ENCODE measurements at places on chromosomes 2 and 18.

- no peak for DNase-seq
These were observed 45.1 kb downstream of the RPL31 start for GRCh38 chr2:101047075-101047766.

DNA sequence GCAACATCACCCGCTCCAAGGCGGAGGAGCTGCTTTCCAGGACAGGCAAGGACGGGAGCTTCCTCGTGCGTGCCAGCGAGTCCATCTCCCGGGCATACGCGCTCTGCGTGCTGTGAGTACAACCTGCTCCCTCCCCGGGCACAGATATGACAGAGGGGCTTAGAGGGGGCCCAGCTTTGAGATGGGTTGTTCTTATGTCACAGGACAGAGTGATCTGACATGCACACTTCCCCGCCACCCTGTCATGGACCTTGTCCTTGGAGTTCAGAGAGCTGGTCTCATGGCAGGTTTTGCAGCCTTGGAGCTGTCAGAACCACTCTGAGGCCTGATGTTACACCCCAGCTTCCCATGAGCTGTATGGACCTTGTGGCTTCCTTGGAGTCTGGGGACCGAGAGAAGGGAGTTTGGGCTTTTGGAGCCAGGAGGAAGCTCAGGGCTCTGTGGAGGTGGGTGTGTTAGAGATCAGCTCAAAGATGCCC is 398 bp downstream of the INPP5D start:
- DNase-seq = no peak

DNA sequence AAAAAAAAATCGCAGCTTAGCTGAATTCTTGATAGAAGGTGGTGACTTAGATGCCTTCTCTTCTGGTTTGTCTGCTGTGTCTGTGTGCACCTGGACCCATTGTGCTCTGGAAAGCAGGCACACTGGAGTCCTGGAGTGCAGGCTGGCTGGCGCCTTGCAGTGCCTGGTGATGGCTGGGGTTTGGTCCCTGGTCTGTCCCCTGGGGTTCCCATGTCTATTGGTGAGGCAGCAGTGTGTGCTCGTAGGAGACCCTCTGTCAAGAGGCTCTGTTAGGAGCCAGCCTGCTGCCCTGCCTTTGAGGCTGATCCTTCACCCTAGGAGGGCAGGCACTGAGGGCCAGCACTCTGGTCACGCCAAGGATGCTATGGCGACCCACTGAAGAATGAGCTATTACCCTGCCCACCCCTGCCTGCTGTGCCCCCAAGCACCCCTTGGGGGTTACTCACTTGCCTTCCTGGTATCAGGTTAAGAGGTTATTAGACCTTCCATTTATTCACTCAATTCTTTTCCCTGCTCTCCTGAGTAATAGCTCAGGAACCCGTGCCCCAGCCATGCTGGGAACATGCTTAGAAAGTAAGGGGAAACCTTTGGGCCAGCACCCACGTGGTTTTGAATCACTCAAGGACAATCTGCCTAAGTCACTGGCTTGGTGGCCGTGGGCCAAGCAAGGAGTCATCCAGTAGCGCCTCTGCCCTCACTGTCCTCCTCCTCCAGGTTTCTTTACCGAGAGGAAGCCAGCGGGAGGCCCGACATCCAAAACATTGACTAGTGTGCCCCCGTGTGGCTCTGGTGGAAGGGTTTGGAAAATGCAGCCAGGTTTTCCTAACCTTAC is 284.5 kb downstream of the PRKCE start:
- DNase-seq = no peak

GRCh38 chr2:1743396-1744150 is 742 bp downstream of the PXDN start:
- no peak for DNase-seq

- DNase-seq = no peak
These were observed 4.2 kb downstream of the PXDN start for GRCh38 chr2:1739961-1740715.

DNA sequence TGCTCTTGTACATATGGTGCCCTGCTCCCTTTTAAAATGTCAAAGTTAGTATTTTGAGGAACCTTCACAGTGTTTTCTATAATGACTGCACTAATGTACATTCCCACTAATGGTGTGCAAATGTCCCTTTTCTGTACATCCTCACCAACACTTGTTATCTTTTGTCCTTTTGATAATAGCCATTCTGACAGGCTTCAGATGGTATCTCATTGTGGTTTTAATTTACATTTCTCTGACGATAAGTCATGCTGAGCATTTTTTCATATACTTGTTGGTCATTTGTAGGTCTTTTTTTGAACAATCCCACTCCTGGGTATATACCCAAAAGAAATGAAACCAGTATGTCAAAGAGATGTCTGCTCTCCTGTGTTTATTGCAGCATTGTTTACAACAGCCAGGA is 268.3 kb downstream of the FBXO15 start:
- DNase-seq = no peak

DNA sequence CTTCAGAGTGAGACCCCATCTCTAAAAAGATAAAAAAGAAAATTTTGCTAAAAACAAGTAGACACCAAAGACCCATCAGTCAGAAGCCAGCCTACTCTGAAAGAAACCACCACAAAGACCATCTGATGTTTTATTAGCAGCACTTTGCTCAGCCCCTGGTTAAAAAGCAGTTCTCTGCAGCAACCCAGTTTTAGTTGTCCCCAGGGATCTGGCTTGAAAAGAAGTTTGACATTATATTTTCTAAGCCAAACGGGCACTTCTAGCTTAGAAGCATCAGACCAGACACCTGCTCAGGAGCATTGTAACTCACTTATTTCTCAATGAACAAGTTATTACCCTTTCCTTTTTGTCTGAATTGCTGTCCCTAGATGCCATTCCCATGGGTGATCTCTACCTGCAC is 164.2 kb upstream of the ETAA1 start:
- no peak for DNase-seq

- DNase-seq = no peak
These were observed 17.8 kb downstream of the CFAP210 start for GRCh38 chr2:169676357-169676756.

DNA sequence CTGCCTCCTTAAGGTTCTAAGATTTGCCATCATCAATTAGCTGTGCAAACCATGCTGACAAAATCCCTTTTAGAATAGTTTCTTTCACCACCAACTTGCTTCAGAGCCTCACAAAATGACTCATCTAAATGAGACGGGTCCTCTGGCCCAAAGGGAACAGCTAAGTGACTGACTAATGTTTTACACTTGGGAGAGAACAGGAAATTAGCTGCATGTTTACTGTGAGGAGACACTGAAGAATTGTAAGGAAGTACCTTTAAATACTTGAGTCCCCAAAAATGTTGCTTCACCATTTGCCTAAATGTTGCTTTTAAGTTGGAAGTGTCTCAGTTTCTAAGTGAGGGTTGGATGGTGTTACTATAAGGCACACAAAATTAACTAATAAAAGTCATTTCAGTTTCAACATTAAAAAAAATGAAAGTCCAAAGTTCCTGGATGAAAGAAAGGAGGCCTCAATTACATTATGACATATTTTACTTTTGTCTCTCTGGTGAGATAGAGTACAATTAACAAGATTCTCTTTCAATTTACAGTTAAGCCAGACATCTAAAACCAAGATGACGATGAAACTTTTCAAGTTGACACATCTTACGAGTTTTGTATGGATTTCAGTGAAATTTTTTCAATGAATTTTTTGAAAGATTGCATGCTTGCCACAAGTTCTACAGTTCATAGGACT is 229.1 kb upstream of the FN1 start:
- DNase-seq = no peak

DNA sequence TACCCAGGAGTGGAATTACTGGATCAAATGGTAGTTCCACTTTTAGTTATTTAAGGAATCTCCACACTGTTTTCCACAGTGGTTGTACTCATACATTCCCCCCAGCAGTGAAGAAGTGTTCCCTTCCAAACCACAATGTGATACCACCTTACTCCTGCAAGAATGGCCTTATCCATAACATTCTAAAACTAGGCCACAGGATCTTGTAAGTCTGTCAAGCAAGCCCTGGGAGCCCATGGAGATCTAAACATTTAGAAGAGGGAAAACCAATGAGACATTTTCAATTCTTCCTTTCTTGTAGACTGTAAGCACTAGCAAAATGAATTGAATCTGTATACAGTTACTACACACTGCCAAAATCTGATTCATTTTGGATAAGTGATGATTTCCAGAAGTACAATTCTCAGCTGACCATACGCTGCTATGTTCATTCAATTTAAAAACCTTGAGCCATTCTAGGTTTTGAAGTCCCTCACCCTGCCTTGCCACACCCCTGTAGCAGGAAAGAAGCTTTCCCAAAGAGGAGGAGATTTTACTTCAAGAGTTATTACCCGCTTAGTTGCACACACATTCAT is 149.1 kb downstream of the SLC8A1 start:
- no peak for DNase-seq

DNA sequence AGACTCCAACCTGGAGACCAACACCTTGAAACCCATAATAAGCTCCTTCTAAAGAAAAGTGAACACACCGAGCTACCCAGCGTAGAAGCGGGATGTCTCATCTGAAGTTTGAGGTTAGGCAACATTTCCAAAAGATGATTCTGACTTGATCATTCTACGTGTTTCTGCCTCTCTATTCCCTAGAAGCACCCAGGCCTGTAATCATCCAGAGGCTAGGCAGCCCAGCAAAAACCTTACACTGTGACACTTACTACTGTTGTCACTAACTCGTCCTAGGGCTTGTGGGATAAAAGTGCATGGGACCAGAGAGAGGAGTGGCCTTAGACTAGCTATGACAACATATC is 1.4 kb downstream of the ZBTB14 start:
- DNase-seq = no peak

- DNase-seq = no peak
These were observed 376.3 kb downstream of the GPD2 start for GRCh38 chr2:156812496-156812895.

DNA sequence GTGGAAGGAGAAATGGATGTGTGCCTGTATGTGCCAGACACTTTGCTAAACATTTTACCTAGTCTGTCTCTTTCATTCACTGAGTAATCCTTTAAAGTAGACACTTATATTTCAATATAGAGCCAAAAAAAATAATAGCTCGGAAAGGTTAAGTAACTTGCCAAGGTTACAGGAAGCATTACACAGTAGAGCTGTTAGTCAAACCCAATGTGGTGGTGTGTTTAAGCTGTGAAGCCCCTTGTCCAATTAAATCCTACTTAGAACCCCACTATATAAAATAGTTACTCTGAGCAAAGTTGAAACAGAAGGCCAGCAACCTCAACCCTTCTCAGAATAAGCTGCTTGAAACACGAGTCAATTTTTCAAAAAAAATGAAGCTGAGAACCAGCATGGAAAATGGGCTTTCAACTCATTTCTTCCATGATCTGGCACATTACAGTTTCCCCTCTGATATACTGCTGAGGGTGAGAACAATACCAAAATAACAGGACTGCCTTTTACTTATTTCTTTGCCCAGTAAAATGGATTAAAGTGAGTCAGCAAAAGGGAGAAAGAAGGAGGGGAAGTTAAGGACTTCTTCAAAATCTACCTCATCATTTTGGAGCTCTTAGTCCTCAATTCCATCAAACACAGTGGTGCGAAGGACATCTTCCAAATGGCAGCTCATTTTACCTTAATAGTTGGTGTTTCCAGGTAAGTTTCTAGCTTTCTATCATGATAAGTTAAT is 7.9 kb downstream of the RDH14 start:
- no peak for DNase-seq

DNA sequence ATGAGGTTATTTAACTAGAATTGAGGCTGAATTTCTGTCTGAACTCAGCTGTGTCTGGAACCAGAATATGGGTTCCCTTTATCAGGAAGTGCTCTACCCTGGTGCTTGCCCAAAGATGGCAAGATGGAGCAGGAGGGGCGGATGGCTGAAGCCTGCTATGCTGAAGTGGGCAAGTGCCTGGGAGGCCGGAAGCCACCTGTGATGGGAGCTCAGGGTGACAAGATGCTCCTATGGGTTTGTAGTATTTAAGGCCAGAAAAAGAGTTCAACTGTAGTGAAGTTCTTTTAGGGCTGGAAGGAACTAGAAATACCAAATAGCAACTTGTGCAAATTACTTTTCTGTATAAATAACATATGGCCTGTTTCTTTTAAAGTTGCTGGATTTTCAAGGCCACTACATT is 808.9 kb upstream of the RAB6C start:
- no peak for DNase-seq

DNA sequence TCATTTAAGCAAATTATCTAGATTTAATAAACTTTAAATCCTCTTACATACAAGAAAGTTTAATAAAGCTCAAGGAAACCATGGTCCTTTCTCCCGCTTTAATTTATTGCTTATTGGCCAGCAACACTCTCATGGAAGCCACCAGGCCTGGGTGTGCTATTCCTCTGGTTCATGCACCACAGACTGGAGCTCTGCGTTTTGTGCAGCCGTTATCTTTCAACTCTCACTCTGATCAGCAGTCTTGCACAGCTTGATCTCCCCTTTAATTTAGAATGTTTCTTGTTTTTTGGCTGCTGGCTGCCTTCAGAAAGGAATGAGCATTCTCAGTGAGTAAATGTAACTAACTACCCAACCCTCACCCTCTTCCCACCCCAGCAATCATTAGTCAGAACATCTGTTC is 318.7 kb downstream of the MEIS1 start:
- no peak for DNase-seq

Measured in stimulated activated CD8-positive, alpha-beta memory T cell treated with anti-CD3 and anti-CD28 coated beads, Interleukin-15, amount 100 ng/mL, for 24 hours (primary cell).